ENCODE measurements at places on chromosomes 4 and X.

DNA sequence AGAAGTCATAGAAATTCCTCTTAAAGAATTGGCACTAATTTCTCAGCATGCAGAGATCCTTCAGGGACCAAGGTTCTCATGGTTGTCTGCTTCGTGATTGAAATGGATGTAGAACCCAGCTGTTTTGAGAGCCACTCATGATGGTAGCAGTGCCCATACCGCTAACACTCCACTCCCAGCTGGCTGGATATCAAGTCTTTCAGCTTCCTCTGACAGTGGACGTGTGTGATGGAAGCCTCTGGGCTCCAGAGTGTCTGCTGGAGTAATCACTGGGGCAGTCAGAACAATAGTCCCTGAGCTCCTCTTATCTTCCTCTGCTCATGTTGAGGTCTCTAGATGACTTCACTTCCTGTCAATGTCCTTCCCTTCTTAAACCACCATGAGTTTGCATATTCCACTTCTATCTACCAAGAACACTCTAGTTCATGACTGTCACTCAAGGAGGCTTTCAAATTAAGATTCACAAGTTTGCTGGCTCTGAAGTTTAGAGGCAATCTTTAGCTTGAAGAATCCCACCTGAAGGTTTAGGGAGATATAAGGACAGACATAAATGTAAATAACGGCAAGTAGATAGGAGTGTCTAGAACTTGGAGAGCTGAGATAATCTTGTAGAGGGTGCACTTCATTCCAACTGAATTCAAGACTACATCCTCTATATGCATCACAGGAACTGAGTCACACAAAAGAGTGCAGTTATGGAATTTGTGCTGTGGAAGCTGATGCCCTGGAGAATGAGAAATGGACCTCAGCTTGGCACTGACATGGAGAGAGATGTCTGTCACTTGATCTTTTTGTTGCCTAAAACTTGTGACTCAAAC, 64.5 kb upstream of the WDR1 start:
- DNase-seq: no peak

DNA sequence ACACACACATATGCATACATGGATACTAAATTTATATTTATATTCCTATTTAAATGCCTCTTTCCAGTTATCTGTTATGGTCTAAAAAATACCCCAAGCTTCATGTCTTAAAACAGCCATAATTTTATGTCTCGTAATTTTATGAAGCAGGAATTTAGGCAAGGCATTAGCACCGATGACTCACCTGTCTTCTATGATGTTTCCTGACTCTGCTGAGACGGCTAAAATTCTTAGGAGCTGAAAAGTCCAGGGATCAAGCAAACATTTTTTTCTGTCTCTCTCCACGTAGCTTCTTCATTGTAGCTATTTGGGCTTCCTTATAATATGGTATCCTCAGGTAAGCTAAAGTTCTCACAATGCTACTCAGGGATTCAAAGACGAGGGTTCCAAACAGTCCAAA, 930.3 kb downstream of the STIM2 start:
- DNase-seq: no peak

GRCh38 chr4:174808836-174809235, 20.2 kb downstream of the GLRA3 start:
- DNase-seq: no peak

DNA sequence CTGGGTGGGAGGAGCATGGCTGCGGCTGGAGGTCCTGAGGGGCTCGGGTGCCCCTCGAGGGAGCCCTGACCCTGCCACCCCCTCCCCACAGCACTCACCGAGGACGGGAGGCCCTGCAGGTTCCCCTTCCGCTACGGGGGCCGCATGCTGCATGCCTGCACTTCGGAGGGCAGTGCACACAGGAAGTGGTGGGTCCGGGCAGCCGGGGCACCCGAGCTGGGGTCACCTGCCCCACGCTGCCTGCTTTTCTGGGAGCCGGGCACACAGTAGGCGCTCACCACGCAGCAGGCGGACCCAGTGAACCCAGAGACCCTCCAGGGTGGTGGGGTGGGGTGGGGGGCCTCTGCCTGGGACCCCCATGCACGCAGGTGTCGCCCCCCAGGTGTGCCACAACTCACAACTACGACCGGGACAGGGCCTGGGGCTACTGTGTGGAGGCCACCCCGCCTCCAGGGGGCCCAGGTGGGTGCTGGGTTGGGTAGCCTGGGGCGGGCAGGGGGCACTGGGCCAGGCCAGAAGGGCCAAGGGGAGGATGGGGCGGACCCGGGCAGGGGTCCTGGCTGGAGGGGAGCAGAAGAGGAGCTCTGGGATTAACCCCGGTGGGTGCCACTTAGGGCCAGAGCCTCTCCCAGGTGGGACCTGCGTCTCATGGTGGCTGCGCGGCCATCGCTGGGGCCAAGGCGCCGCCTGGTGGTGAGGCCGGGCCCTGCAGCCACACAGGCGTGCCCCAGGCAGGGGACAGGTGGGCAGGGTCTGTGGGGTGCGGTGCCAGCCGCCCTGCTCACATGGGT, 1.4 kb downstream of the HGFAC start:
- DNase-seq: peak; percentile 37

- no peak for DNase-seq
These were observed 36.9 kb downstream of the PDLIM5 start for GRCh38 chr4:94488670-94489069.

GRCh38 chrX:19627533-19627932, 112.2 kb upstream of the MAP3K15 start:
- no peak for DNase-seq

- no peak for DNase-seq
These were observed 71.2 kb upstream of the TMEM164 start for GRCh38 chrX:109931677-109932076.

DNA sequence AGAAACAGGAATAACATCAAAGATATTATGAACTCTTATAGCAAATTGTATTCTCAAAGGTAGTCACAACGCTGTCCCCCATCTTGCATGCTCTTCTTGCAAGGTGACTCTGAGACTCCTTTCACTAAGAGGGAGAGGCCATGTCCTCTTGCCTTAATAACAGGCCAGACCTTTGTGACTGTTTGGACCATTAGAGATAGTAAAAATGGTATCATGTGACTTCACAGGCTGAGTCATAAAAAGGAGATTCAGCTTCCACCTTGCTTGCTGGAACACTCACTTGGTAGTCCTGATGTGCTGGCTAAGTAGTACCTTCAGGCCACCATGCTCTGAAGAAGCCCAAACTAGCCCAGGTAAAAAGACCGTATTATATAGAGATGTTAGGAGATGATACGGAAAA, 143.8 kb downstream of the FBXW7 start:
- no peak for DNase-seq

- DNase-seq: no peak
These were observed 53.6 kb downstream of the ETNPPL start for GRCh38 chr4:108709234-108709633.

- no peak for DNase-seq
These were observed 48.9 kb downstream of the PCDH7 start for GRCh38 chr4:30769093-30769492.

- no peak for DNase-seq
These were observed 6.0 kb upstream of the CISD2 start for GRCh38 chr4:102862747-102863146.

DNA sequence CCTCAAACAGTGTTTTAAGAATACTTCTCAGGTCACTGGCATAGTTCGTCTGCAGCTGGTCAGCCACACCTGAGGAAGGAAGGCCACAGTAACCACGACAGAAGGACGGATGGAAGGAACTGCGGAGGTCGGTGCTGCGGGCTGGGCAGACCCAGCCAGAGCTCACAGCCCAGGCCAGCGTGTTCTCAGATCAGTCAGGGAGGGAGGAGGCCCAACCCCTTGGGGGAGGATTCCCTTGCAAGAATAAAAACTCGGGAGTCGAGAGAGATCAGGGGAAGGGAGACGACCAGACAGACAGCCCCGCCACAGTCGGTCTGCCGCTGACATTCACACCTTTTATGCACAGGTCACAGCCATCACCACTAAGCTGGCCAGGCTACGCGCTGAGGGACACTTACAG, 11.3 kb upstream of the MXD4 start:
- no peak for DNase-seq

- no peak for DNase-seq
These were observed 6.4 kb downstream of the LAMTOR3 start for GRCh38 chr4:99887837-99888236.

DNA sequence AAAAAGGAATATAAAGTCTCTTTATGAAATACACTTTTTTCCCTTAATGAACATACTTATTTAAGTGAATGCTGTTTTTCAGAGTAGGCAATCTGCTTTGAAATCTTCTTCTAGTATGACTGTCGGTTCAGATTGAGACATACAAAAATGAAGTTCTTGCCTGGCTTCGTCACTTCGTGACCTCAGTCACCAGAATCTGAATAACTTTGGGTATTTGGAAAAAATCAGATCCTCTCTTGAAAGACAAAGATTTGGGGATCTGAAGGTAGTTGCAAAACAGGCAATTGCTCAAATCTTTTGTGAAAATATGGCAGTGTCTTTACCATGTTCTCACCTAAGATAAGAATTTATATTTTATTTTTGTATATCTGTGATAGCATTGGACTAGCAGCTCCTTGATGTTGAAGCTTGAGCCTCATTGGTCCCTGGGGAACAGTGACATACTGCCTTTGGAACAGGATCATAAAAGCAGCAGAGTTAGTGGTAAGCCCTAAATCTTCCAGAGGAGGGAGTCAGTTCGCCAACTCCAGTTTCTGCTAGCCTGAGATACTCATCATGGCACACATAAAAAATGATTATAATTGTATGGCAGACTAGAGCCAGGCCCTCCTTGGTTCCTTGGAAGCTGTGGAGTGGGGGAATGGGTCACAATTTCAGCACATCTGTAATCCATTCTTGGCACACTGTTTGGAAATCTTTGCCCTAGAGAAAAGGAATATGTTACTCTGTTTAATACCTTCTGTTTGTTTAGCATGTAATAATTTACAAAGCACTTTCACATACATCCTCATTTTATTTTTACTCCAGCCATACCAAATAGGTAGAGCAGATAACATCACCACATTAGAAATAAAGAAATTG, 5.0 kb downstream of the ARFIP1 start:
- no peak for DNase-seq

- no peak for DNase-seq
These were observed 424.5 kb upstream of the CTSO start for GRCh38 chr4:156378033-156378665.

DNA sequence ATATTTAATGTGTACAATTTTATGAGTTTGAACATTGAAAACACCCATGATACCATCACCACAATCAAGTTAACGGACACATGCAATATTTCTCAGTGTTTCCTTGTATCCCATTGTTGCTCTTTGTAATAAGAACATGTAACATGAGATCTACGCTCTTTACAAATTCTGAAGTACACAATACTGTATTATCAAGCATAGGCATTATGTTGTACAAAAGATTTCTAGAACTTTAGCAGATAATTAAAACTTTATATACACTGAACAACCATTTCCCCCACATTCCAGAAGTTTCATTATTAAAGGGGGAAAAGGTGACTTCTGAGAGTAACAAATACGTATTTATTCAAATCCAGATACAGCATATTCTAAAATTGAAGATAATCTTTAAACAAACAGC, 114.5 kb downstream of the SLC10A7 start:
- no peak for DNase-seq

- DNase-seq: peak; percentile 1
These were observed 59.2 kb upstream of the ZC4H2 start for GRCh38 chrX:65035446-65035770.

DNA sequence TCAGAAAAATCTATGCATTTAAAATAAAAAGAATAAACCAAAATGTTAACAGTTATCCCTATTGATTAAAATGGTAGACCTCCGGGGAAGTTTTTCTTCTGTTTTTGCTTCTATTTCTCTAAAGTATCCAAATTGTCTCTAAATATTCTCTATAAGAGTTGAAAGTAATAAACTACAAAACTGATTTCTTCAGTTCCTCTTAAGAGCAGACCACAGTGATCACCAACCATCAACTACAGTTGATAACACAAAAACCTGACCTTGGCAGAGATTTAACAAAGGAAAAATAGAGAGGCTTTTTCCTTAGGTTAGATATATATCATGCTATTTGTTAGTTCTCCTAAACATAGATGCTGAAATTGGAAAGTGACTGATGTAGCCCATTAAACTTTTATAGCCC, 27.3 kb downstream of the DDX60 start:
- no peak for DNase-seq

DNA sequence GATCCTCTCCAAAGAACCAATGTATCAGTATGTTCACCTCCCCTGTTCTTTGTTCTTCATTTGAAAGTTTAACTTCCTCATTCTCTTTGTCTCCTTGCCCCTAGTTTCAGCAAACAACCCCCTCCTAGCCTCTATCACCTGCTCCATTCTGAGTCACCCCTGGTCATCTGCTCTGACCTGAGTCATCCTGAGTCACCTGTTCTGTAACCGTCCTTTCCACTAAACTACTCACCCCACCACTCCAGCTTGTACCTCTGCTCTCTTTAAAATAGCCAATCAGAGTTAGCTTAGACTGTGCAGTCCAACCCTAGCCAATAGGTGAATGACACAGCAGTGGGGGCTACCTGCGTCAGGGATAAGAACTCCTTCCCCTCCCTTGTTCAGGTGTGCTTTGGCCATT, 249.8 kb upstream of the AADAT start:
- no peak for DNase-seq

- DNase-seq: no peak
These were observed 26.0 kb downstream of the ARL13A start for GRCh38 chrX:100995469-100995868.

DNA sequence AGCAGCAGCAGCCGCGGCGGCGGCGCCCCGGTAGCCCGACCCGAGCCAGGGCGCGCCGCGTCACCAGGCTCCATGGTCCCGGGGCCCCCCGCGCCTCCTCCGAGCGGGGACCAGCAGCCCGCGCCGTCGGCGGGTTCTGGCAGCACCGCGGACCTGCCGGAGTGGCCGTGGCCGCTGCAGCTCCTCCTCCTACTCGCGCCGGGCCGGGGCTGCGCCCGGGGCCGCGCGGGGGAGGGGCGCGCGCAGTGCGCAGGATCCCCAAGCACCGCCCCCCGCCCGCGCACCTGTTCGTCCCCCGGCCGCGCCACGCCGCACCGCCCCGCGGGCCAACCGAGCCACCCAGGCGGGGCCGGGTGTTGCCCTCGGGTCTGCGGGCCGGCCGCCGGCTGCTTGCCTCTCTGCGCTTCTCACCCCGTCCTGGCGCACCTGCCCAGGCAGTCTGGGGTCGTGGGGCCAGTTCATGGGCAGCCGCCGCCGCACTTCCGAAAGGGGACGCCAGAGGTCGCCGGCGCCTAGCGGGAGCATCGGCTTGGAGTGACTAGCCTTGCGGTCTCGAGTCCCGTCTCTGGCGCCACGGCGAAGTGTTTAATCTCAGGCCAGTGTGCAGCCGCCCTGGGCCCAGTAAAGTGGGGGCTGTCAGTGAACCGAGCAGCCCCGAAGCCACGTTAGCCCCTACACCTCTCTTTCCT, at the start of gene SLC9A7:
SLC9A7 (minus strand) TSS at position 163 of the 689 bp plus-strand sequence; CDS start at position 74, 89 bp downstream.
- peak; percentile 65 for DNase-seq

DNA sequence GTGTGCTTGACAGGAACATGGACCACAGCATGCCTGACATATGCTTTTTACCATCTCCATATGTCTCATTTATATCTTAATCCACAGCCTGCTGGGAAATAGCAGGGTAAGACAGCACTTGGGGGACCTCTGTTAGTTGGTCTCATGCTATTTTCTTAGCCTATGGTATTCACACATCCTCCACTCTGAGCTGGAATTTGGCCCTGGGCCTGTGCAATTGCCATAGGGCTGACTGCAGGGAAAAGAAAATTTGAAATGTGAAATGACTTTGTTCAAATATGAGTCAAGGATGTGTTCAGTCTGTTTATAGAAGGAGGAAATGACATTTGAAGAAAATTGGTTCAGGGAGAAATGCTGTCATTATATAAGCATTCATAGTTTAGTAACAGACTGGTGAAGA, 9.6 kb upstream of the MAP7D3 start:
- DNase-seq: no peak
